Cortex of kidney (tissue), 1 donor: ENCODE measurements at places on chromosomes 2 and 18.

GRCh38 chr2:12106440-12107080 lies 360.1 kb downstream of the LPIN1 start:
- no peak for DNase-seq

DNA sequence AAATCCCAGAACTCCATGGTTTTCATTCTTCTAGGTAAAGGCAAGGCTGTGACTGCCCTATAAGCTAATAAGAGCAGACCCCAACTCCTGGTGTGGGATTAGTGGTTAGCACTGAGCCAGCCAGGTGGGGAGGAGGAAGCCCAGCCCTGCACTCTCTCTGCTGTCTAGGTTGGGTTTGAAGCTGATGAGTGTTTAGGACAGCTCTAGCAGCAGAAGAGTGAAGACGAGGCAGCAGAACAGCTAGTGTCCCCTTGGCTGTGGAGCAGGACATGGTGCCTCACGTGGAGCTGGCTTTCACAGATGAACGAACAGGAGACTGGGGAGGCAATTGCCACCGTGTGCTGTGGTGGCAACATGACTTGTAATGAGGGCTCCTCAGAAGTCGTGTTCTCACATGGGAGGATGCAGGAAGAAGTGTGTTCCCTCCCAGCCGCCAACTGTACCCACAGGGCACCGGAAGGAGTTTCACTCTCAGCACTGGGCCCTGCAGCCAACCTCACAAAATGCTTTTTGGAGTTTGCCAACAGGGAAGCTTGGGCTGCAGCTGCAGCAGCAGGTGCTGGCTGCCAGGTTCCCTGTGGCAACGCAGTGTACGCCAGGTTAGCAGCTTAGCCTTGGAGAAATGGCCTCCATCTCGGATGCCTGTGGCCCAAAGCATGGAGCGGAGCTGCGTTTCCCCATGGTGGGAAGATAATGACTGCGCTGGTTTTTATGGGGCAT lies 328.2 kb downstream of the SETBP1 start:
- no peak for DNase-seq

- DNase-seq = no peak
Measured at GRCh38 chr2:133737242-133737993, 169.2 kb upstream of the NCKAP5 start.

GRCh38 chr2:207683879-207684627 lies 27.4 kb upstream of the CCNYL1 start:
- DNase-seq = no peak

DNA sequence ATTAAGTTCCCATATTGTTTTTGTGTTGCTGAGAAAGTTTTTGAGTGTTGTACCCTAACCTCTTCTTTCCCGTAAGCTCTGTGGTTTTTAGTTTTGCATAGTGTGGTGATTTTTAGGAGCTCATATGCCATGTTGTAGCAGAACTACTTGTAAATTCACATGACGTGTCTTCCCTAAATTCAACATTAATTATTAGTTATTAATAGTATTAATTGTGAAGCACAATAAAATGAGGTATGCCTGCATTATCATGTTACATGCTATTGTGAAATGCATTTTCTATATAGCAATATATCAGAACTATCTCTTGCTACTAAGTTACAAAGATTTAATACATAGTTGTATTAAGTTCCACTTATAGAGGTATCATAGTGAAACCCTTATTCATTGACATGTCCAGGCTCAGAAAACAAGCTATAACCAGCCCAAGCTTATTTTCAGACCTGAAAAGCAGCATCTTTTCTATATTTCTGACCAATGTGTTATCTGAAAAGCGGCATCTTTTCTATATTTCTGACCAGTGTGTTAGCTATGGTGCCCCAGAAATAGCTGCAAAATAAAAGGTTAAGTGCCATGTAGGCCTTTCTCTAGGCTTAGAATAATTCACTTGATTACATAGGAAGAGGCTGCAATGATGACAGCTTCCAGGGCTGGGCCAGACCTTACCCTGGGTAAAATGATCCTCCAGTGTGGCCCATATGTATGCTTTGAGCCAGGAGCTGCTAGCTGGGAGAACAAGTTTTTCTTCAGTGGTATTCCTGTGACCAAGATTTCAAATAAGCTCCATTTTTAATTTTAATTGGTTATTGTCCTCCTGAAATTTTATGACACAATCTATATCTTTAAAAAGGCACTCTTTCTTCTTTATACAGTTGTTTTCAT lies 21.6 kb downstream of the EPAS1 start:
- no peak for DNase-seq

- DNase-seq = no peak
Measured at GRCh38 chr2:16226943-16227664, 286.8 kb downstream of the MYCN start.

DNA sequence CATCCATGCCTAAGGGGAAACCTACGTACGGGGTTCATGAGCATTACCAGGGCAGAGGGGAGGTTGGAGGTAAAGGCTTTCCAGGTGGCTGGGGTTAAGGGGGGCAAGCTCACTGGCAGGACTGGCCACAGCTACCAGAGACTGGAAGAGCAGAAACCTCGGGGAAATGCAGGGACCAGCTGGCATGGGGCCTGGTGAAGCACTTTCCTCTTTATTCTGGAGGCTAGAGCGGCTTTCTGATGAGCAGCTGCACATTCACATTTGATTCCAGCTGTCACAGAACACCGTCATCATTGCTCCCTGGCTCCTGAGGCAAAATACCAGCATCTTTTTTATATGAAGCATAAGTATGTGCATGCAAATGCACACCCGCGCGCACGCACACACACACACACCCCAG lies 28.7 kb upstream of the LRRC30 start:
- DNase-seq = no peak
